ENCODE measurements at places on chromosomes 5 and 9.

DNA sequence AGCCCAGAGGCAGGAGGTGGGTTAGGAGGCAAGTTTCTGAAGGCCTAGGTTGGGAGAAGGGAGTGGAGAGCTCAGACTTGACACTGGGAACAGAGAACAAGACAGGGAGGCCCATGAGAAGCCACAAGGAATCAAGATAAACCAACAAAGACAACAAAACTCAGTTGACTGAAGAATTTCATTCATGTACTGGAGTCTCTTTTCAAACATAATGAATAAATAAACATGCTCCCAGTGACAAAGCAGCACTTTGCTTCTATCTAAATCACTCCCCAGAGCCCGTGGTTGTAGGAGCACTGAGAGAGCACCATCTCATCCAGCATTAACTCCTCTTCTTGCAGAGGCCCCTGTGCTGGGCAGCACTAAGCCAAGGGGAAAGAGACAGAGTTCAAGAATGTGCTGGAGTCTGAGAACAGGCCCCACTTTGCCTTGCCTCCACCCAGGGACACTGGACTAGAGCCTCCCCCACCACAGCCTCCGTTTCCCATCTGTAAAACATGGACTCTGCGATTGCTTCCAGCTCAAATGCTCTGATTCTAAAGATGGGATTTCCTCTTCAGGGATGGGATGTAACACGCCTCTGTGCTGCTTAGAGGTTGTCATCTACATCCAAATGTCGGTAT, 282.0 kb downstream of the SPOCK1 start:
- no peak for DNase-seq

DNA sequence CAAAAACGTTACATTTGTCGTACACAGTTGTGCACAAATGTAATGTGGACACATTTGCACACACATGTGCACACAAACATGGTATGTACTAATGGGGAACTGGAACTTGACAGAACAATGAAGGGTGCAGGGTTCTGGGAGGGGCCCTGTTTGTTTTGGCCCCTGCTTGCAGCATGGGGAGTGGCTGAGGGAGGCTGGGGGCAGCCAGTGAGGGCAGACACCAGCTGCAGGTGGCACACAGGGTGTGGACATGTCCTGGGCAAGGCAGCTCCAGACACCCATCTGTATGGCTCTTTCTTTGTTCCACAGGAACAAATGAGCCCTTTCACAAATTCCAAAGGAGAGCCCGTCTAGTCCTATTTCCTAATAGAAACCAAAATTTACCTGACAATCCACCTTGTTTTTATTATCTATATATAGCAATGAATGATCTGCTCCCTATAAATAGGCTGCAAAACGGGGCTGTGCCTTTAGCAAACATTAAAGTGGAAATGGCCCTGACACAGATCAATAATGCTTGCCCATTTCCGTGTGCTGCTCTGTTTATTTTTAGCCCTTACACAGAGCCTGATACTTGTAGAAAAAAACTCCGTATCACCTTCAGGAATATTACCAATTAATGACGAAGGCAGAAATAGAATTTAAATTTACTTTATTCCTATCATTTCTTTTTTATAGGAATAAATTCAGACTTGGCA, 26.4 kb downstream of the MARCHF3 start:
- no peak for DNase-seq

GRCh38 chr9:35341585-35341984, 148.3 kb upstream of the RUSC2 start:
- no peak for DNase-seq

- no peak for DNase-seq
Observed at GRCh38 chr5:74974451-74975091, 77.8 kb downstream of the GCNT4 start.
